ENCODE measurements at places on chromosomes 6 and 20. TPM values are rescaled to one million over a fixed set of nuclear protein-coding genes. Genes with fewer than 3 reads are reported as not detected.

Gene IRAK1BP1
- total RNA-seq, result 6.2 TPM

Gene GPR63
- 6.2 TPM for total RNA-seq

DNA sequence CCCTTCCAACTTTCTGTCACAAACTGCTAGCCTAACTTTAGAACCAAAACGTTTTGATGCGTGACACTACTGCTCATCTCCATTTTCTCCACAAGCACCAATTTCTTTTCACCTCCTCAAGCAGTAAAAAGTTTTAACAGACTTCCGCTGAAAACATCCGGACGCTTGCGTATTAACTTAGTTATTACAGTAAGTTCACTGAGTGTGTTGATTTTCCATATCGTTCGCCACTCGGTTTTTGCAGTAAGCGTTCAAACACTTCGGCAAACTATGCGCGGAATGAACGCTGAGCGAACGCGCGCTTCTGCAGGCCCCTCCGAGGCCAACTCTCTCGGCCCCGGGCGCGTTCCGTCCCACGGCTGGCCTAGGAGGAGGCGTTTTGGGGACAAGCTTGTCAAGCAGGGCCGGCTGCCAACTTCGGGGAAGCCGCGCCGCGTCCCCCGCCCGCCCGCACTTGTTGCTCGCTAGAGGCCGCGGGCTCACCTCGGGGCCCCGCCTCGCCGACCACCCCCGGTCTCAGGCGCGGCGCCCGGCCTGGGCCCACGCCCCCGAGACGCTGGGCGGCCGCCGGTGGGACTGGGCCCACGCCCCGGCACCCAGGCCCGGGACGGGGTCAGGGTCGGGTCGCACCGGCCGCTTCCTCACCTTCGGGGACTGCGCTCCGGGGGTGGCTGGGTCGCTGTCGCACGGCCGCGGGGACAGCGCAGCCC is 945 bp downstream of the PHF10 start:
- DNase-seq, result peak; percentile 83

DNA sequence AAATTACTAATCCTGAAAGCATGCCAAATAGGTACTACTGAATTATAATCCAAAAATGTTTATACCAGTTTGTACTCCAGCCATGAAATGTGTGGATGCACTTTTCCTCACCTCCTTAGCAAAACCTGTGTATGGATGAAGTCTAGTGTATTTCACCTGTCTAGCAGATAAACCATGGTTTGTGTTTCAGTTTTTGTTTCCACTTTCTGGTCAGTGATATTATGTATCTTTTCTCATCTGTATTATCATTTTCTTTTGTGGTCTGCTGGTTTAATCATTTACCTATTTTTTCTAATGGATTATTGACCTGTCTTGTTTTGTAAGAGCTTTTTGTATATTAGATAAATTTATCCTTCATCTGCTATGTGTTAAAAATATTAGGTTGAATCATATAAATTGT is 41.0 kb upstream of the TMEM217 start:
- no peak for DNase-seq

DNA sequence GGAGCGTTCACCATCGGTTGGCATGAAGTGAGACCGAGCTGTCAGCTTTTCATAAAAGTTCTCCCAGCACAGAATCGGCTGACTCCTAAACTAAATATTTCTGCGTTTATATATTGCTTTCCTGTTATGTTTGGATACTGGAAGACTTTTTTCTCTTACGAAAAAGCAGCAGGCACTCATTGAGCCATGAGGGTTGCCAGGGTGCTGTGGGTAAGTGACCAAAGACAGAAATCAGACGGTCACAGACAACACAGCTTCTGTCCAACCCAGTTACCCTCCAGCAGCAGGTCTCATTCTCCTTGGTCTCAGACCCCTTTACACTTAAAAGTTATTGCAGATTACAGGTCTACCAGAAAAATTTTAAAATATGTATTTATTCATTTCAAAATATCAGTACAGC is 113.7 kb downstream of the FAM120B start:
- DNase-seq, result no peak

GRCh38 chr6:170135821-170136471 is 154.9 kb downstream of the DLL1 start:
- peak; percentile 49 for DNase-seq

DNA sequence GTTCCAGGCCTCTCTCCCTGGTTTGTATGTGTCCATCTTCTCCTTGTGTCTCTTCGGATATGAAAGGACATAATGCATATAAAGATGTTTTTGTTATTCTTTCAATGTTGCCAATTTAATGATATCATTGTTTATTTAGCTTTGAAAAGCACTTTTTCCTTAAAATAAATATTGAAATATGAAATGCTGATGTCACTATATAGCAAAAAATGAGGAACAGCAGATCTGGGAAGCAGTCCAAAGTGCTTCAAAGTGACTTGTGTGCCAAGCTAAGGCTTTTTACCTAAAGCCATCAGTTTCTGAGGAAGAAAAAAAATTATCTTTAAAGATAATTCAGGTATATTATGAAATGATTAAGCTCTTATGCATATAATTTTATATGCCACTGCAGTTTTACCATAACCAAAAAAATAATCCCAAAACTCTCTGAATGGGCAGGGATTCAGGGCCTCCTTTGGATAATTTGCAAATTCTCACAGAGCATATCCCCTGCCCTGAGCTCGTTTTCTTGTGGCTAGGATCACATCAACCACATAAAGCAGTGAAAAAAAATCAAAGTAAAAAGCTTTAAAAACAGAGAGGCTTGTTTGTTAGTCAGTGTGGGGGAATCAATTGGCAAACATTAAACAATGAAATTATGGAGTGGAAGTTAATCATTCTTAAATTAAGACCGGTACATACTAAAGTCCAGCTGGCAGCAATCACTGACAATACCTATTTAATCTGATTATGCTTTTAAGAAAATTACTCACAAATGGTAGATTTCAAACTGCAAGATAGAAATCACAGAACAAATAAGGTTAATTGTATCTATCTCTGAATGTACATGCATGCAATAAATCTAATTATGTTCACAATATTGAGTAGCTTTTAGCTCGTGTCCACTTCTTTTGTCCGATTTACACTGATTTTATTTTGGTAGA is 1027.9 kb upstream of the ADGRB3 start:
- no peak for DNase-seq

DNA sequence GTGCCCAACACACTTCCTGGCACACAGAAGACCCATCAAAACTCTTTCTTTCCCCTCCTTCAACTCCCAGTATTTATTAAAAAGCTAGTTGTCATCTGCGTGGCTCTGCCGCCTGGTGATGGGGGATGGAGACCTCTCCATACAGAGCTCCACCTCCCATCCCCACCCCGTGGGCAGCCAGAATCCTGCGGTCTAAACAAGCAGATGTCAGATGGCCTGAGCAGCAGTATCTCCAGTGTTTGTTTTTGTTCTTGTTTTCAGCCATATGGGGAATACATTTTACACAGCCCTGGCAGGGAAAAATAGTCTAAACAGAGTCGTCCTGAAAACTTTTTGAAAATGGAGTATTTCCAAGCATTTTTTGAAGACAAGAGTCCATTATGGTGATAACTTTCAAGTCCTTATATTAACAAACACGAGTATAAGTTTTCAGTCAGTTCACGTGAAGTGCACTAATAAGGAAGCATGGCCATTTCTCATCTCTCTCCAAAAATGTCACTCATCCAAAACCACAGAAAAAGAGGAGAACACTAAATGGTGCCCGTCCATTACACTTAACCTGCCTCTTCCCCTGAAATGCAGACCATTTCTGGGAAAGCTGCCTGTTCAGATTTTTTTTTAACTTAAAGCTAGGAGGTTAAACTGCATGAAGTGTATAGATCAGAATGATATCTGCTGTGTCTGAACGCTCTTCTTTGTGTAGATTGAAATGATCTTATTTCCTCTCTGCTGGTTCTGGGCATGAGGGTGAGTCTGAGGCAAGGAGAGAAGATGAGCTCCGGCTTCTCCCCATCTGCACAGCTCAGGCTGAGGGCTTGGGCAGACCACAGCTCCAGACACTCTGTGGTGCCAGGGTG is 91.0 kb downstream of the TCP11 start:
- peak; percentile 47 for DNase-seq
